GM18507 (cell line): ENCODE measurements at places on chromosomes 4 and X.

DNA sequence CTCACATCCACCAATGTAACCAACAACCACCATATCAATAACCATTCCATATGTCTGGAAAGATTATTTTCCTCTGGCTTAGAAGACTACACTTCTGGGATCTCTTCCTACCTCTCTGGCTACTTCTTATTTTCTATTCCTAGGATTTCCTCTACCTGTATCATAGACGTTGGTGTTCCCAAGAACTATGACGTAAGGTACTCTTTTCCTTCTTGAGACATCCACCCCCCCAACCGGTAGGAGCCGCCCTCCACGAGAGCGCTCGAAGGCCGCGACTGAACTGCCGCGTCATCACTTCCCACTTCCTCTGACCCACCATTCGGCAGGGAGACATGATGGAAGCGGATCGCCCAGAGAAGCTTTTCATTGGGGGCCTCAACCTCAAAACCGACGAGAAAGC is at the start of gene RBMXL3:
TSS of gene RBMXL3 (plus strand) at position 301 of the 400 bp plus-strand sequence. CDS start at position 333, 32 bp downstream.
- DNase-seq: no peak

DNA sequence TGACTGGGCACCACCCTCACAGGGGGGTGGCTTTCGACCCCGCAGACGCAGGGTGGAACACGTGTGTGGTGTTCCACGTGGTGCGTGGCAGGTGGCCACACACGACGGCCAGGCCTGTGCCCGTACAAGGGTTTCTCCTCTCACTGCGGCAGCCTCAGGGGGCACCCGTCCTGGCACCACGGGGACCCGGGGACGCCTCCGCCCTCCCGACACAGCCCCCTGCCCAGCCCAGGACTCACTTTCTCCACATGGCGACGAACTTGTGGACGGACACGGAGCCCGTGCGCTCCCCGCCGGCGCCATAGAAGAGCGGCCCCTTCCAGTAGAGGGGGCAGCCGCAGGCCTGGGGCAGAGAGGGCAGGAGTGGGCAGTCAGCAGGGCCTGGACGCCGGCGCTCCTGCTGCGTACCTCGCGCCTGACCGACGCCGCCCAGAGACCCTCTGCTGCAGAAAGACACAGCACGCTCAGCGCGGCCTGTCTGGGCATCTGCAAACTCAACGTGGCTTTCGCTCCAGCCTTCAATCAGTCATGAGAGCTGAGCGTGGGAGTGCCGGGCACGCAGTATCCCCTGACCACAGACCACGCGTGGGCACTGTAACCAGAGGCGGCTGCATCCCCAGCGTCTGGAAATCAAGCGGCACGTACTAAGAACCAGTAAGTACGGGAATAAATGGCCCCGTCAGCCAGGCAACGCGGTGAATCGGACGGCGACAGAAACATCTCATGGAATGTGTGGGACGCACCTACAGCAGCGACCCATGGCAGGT is 28.9 kb upstream of the GTPBP6 start:
- DNase-seq: no peak

DNA sequence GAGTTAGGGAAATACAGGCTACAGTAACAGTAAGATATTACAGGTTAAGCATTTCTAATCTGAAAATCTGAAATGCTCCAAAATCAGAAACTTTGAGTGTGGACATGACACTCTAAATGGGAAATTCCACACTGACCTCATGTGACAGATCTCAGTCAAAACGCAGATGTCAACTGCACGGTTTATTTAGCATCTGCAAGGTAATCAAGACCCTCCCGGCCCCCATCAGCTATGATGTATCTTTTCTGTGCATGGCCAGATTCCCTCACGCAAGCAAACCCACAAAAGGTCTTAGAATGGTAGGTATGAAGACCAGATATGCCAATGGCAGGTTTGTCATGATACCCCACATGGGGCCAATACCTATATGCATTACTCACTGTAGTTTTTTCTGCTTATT is 82.8 kb downstream of the COQ2 start:
- no peak for DNase-seq

DNA sequence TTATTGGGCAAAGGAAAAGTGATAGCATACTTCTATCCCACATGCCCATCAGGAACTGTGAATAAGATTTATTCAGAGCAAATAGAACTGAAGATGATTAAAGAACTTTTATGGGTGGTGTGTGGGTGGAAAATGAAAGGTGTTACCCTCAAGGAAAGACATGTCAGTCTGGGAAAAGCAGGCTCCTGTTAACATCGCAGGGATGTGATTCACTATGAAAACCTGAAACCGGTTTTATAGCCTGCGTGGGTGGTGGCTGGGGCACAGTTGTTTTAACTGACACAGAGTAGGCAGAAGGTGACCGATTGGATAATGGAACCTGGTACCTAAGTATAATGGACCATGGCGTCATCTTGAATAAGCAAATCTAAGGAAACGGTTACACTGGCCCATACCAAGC is 61.3 kb upstream of the CASK start:
- no peak for DNase-seq

DNA sequence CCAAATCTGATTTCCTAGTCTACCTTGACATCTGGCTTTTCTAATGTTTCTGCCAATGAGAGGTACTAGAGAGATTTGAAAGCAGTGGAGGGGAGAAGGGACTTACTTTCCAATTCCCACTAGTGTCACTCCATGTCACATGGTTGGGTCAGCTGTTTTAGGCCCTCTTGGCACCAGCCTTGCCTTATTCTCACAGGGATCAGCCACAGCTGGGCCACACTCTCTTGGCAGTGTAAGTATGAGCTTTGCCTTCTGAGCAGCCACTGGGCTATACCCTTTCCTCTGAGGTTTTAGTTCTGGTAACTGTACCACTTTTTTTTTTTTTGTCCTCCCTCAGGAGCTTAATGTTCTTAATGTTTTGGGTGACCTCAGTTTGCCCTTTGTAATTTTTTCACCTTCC is 10.2 kb upstream of the ADH1C start:
- no peak for DNase-seq
